T follicular helper cell (primary cell): ENCODE measurements at places on chromosomes 1 and 21.
A peak's percentile ranks its signal among the peaks of the same experiment; 100 is the strongest.

GRCh38 chr21:41845310-41846032 is 33.7 kb downstream of the PRDM15 start:
- DNase-seq: no peak

DNA sequence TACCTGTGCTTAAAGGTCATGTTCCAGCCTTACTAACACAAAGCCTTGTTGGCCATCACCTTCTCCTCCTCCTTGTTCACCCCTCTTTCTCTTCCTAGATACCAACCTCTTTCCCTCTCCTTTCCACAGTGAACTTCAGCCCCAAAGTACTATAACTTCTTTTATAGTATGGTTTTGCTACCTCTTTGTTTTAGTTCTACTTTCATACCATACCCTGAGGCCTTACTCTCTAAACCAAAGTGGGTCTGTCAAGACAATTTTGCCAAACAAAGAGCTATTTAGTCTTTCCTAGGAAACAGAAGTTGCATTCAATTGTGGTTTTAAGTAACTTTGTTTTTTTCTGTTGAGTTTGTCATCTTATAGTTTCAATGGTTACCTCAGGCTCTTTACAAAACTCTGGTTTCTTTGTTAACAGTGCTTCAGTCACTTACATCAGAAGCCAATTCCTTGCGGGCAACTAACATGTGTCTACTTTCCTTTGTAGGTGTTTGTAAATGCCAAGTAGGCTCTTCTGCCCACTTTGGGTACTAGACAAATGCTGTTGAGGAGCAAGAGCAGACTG is 623.9 kb upstream of the PKN2 start:
- DNase-seq: no peak

DNA sequence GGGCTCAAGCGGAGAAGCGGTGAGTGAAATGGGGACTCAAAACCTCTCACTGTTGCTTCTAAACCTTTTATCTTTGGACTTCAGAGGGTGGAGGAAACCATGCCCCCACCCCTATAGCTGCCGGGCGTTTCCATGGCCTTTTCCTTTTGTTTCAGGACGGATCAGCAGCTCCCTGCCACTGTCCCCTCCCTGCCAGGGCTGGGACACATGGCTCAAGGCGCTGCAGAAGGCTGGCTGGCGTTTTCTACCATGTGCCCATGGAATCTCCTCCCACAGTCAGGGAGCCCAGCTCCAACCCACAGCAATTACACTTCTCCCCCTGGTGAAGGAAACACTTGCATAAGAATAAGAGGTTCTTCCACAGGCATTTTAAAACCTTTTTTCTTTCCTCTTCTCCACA is 812.7 kb downstream of the PLA2G4A start:
- no peak for DNase-seq

DNA sequence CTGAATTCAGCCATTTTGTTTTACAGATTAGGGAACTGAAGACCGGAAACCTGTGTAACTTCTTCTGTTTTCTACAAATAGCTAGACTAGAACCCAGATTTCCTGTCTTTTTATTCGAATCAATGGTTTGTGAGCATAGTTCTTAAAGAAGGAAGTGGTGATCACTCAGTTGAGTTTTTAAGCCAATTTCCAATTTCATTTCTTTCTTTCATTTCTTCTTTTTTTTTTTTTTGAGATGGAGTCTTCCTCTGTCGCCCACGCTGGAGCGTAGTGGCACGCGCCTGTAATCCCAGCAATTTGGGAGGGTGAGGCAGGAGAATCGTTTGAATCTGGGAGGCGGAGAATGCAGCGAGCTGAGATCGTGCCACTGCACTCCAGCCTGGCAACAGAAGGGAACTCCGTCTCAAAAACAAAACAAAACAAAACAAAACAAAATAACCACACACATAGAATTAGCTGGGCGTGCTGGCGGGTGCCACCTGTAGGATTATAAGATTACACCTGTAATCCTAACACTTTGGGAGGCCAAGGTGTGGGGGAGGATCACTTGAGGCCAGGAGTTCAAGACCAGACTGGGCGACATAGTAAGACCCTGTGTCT is 3.0 kb upstream of the MDM4 start:
- peak; percentile 51 for DNase-seq

DNA sequence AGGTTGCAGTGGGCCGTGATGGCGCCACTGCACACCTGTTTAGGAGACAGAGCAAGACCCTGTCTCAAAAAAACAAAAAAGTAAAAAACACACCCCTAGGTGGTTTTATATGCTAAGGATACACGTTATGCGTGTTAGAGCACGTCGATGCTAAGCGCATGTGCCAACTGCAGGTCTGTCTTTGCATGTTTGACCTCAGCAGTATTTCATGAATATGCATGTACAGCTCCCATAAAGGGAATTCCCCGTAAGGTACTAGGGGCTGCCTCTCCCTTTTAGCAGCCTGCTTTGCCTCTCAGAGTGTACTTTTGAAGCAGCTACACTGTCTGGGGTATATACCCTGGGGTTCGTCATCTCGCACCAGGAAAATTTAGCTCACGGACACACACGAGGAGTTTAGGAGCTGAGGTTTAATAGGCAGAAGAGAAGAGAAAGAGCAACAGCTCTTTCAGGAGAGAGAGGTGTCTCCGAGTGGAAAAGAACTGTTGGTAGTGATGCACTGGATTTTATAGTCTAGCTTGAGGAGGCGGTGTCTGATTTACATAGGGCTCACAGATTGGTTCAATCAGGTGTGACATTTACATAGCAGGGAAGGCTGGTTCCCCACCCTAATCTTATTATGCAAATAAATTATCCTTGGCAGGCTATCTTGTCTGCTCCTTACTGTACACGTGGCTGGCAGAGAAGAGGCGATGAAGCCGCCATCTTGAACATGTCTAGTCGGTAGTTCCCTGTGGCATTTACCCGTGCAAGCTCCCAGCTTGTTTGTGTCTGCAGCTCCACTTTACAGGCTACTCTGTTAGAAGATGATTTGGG is 4.2 kb upstream of the OTUD3 start:
- DNase-seq: no peak

GRCh38 chr1:37561133-37562132 is 4.7 kb downstream of the DNALI1 start:
- DNase-seq: peak; percentile 6

DNA sequence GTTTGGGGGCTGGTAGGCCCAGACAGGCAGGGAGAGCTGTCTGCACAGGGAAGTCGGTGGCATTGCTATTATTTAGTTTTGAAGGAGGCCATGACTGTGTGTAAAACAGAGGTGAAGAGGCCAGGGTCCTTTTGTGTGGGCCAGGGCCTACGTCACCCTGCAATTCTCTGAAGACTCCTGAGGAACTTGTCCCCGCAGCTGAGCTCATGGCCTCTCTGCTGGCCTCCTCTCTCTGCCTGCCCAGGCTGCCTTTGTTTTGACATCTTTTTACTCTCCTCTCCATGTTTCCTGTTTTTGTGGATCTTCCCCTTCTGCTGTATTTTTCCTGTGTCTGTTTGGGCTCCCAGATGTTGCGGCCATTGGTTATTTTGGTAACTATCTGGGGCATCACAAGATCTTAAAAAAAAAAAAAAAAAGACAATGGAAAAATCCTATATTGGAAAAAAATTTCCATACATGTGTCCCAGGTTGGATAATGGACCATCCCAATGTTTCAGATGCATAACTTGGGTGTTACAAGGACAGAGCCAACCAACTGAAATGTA is 280.7 kb downstream of the RPS6KC1 start:
- no peak for DNase-seq
